T-cell (primary cell): ENCODE measurements at places on chromosomes 1 and 21.

GRCh38 chr1:115282807-115283208, 55.2 kb downstream of the NGF start:
- DNase-seq: no peak

DNA sequence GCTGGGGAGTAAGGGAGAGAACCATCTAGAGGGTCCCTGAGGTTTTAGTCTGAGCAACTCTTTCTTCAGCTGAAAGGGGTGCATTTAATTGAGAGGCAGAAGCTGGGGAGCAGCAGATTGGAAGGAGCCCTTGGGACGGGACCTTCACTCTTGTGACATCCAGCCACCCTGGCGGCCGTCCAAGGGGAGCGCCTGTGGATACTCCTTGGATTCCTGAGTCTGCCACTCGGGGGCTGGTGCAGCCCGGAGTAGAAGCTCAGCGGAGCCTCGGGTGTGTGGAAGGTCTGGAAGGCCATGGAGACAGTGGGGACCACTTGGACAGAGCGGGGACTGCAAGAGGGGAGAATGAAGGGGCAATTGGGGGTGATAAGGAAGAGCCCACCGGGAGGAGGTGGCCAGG, 68.7 kb downstream of the AJAP1 start:
- DNase-seq: no peak

GRCh38 chr1:106952776-106953175, 103.7 kb upstream of the PRMT6 start:
- DNase-seq: no peak

- peak; percentile 33 for DNase-seq
Measured at GRCh38 chr1:212700223-212700891, 717 bp upstream of the BATF3 start.

DNA sequence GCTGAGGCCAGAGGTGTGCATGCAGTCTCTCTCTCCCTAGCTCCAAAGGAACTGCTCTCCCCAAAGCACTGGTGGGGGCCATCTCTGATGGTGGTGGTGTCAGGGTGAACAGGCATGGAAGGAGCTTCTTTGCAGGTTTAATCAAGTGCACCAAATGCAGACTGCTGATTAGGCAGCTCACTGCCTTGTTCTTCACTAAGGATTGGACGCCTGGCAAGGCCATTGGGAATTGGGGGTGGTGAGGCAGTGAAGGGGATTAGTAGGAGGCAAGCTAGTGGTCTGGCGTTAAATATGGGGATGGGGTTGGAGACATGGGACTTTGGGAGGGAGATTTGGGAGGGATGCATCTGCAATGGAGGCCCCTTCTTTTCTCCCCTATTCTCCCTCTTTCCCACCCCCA, 1.5 kb downstream of the CACNA1E start:
- no peak for DNase-seq

DNA sequence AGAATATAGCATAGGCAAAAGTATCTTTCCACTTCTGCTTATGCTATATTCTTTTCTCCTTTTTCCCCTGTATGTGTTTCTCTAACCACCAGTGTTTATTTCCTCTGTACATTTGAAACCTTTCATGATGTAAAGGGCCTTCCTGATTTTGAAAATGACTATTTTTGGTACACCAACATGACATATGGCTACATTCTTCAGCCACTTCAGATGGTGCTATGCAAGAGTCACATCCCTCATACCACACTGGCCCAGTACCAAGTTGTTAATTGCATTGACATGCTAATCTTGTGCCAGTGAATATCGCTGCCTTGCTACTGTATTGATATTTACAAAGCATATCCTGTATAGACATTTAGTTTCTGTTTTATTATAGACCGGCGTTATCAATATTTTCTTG, 408.7 kb downstream of the NCAM2 start:
- DNase-seq: no peak

DNA sequence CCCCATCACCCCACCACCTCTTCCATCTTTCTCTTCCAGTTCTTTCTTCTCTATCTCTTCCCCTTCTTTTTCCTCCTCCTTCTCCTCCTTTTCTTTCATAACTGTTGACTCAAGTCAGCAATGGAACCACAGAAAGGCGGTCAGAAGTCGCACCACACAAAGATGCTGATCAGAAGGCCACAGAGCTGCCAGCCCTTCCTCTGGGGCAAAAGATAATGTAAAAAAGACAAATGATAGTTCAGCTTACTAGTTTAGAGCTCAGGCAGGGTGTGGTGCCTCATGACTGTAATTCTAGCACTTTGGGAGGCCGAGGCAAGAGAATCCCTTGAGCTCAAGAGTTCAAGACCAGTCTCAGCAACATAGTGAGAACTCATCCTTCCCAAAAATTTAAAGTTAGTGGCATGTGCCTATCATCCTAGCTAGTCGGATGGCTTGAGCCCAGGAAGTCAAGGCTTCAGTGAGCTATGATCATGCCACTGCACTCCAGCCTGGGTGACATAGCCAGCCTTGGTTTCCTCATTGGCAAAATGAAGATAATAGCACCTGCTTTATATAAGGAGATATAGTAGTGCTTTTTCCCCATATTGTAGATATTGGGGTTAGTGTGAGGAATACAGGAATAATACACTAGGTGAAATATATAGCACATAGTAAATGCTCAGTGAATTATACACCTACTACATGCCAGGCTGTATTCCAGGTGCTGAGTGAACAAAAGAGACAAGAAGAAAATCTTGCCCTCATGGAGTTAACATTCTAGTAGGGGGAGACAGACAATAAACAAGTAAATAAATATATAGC, 12.5 kb upstream of the IGSF3 start:
- DNase-seq: no peak

DNA sequence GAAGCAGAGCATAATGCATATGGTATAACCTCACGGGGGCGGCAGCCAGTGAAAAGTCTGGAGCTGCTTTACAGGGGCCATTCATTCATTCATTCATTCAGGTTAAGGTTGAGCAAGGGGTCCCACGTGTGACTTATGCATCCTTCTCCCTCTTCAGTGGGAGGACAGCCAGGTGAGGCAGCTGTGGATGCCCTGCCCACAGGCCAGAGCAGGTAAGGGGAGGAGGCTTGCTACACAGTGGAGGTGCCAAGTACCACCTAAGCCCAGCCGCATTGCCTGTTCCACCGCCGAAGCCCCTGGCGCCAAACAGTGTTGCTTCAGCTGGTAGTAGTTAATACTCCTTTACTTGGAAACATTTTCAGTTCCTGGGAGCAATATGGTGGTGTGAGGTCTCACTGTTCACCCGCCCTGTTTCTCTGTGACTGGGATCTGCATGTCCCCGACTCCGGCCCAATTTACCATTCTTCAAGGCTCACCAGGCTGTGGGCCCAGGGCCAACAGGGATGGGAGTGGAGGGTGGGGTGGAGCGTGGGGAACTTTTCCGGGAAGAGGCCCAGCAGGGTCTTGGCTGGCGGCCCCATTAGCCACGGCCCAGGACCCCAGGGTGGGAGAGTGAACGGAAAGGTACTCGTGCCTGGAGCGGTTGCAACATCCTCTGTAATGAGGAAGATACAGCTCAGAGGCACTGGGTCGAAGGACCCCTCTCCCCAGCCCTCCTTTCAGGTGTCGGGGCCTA, 722 bp upstream of the PODN start:
- no peak for DNase-seq

- no peak for DNase-seq
Measured at GRCh38 chr1:18265641-18266040, 158.0 kb downstream of the IGSF21 start.

DNA sequence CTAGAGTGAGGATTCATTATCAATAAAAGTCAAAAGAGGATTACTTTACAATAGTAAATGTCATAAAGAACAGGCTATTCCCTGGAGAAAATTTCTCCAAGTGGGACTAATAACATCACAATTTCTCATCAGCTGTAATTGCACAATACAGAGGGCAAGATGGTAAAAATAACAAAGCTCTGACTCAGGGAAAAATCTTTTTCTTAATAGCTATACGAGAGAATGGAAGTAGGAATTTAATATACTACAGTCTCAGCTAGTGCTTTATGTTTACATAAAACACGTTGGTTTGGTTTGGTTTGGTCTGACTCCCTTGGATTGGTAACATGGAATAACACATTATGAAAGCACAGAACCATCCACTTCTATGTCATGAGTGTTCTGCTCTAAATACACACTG, 397.6 kb downstream of the LRRIQ3 start:
- DNase-seq: no peak

DNA sequence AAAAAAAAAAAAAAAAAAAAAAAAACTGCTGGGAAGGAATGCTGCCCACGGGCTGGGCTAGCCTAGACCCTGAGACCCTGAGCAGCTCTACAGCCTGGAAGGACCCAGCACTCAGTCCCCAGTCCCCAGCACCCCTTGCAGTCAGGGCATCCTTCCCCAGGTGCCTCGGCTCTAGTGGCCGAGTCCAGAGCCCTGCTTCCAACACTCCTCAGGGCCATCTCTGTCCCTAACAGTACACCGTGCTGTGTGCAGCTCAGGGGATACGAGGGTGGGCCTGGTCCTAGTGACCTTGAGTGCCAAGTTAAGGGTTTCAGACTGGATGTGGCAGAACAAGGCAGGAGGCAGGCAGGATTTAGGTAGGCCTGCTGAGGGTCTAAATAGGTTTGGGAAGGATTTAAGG, 50.2 kb upstream of the LRP8 start:
- no peak for DNase-seq

DNA sequence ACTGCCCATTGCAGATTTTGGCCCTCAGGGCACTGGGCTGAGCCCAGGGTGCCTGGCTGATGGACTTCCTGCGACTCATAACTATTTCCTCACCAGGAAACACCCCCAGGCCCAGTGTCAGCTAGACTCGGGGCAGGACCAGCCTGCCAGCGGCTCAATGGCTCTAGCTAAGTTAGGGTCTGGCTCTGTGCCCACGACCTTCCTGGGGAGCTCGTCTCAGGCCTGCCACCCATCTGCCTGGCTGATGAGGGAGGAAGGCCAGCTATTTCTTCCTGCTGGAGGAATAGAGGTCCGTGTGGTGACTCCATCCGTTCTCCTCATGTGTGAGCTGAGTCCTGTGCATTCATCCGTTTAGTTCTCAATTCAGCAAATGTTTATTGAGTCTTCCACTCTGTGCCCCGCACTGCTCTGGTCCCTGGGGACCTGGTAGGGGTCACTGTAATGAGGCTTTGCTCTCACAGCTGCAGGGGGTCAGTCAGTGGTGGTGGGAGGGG, 44.5 kb downstream of the KIRREL1 start:
- no peak for DNase-seq

GRCh38 chr1:207355060-207355459, 33.6 kb downstream of the CD55 start:
- DNase-seq: no peak

DNA sequence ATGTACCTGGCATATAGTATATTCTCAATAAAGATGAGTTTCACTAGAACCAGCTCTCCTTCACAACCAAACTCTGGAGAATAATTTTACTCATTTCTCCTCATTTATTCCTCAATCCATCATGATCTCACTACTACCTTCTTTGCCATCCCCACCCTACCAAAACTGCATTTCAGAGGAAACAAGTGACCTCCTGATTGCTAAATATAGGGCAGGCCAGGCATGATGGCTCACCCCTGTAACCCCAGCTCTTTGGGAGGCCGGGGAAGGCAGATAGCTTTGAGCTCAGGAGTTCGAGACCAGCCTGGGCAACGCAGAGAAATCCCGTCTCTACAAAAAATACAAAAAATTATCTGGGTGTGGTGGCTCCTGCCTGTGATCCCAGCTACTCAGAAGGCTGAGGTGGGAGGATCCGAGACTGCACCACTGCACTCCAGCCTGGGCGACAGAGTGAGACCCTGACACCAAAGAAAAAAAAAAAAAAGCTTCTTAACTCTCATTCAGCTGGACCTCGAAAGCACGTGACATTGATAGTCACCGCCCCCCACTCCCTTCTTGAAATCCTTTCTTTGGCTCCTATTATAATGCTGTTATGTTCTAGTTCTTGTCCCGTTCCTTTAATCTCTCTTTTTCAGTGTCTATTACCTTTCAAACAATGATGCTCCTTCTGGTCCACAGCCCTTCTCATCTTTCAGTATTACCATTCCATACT, 2.1 kb downstream of the TESK2 start:
- no peak for DNase-seq

DNA sequence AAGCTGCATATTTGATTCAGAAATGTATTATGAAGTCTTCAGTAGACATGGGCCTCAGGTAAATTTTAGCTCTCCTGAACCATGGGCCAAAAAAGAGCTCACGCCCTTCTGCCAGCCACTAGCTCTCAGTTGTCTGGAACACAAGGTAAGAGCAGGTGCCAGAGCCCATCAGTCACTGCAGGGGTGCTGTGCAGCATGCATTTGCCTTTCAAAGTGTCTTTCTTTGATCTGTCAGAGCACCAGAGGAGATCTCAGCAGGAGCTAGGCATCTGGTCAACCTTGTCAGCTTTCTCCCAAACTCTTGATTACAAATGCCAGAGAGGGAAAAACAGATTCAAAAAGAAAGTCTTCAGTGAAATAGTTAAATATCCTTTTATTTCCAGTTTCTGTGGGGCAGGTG, 332.3 kb downstream of the COL11A1 start:
- DNase-seq: no peak

GRCh38 chr1:243712242-243712641, 137.8 kb downstream of the AKT3 start:
- DNase-seq: no peak

GRCh38 chr21:21232320-21232719, 234.1 kb downstream of the NCAM2 start:
- DNase-seq: no peak

DNA sequence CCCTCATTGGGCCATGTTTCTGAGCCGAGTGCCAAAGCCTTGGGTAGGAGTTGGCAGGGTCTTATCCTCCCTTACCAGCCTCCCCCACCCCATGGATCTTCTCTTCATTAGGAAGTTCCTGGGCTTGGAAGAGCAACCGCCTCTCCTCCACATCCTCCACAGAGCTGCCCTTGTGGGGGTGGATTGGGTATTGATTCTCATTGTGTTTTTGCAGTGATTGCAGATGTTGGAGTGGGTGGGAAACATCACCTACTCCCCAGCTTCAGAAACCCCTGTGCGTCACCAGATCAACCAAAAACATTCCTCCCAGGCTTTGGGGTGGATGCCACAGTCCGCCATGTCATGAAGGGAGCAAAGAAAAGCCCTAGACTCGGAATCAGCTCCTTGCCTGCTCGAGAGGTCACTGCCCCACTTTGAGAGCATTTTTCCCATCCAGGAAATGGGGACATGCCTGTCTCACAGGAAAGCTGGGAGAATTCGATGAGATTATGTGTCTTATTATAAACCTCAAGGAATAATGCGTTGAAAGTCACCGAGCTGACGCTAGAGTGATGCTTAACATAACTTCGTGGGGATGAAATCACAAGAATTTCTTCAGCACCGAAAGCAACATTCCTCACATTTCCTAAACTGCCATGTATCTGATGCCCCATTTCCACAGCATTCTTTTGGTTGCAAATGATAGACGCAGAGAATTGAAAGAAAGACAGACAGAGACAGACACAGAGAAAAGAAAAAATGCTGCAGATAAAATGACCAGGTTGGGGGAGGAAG, 44.7 kb upstream of the ZBTB40 start:
- DNase-seq: no peak

DNA sequence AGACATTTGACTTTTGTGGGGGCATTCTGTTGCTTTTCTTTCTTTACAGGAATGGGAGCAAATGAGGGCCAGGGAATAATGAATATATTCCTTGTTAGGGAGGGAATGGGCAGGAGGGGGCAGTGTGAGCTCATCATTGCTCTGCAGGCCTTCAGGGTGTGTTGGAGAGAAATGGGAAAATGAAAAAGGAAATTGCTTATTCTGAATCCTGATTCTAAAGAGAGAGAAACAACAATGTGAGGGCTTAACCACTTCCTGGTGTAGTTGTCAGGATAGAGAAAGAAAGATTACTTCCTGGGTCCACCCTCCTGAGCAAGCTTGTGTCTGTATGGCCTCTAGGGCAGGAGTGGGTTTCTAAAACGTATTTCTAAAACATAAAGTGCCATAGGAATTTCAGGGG, 28.3 kb downstream of the VANGL2 start:
- no peak for DNase-seq
